ENCODE measurements at places on chromosomes 3 and 15.

- no peak for DNase-seq
Observed at GRCh38 chr15:100310041-100310405, 31.8 kb downstream of the ADAMTS17 start.

GRCh38 chr3:133089906-133090485 lies 51.8 kb downstream of the TMEM108 start:
- DNase-seq, result no peak

- DNase-seq, result no peak
Observed at GRCh38 chr3:181630853-181631252, 80.9 kb upstream of the SOX2 start.

GRCh38 chr3:63390710-63391230 lies 112.7 kb downstream of the SYNPR start:
- DNase-seq, result no peak

GRCh38 chr3:148226246-148226645 lies 471.5 kb upstream of the AGTR1 start:
- no peak for DNase-seq

DNA sequence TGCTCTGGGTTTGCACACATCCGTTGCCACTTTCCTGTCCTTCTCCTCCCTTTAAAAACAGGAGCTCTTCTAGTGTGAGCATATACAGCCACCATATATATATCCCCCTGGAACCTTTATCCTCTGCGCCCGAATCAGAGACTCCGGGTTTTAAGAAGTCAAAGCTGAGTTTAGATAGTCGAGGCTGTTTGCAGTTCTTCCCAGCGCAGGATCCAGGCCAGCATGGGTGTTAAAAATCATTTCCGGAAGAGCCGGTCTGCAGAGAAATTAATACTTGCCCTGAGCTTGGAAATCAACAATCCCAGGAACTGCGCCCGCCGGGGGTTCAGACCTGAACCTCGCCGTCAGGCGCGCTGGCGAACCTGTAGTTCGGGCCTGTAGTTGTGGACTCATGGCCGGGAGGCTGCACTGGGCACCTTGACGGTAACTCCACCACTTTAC lies 2.3 kb downstream of the SHOX2 start:
- DNase-seq, result no peak

DNA sequence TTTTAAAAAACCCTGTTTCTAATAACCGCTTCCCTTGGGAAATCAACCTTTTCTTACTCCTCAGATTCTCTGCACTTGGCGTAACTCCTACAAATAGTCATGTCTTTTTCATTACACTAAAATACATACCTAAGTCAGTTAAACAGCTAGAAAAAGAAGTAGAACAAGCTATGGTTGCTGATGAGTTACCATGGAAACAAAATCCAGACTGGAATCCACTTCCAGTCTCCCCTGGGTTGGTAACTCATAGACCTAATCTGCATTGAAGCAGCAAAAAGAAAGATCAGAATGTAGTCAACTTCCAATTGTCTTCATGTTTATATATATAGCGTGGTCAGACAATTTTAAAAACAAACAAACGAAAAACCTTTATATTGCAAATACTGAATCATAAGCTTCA lies 260.8 kb upstream of the LRRN1 start:
- DNase-seq, result no peak

GRCh38 chr3:73214846-73215245 lies 153.4 kb downstream of the EBLN2 start:
- DNase-seq, result no peak

GRCh38 chr15:69407719-69408400 lies 6.3 kb upstream of the KIF23 start:
- no peak for DNase-seq

GRCh38 chr3:56356808-56357207 lies 111.5 kb downstream of the ERC2 start:
- no peak for DNase-seq

DNA sequence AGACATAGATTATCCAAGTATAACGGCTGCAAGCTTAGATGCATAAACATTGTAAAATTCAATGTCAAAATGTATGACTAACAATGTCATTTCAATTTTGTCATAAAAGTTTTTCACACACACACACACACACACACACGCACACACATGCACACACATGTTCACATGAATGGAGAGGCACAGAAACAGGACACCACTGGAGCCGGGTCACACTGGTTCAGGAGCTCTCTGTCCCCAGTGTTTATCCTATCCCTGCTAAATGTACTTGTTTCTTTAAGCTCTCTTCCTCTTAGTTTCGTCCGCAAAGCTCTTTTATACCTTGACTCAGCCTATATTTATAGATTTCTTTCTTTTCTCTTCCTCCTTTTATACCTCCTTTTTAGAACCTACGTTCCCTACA lies 249.9 kb downstream of the CADPS start:
- no peak for DNase-seq

DNA sequence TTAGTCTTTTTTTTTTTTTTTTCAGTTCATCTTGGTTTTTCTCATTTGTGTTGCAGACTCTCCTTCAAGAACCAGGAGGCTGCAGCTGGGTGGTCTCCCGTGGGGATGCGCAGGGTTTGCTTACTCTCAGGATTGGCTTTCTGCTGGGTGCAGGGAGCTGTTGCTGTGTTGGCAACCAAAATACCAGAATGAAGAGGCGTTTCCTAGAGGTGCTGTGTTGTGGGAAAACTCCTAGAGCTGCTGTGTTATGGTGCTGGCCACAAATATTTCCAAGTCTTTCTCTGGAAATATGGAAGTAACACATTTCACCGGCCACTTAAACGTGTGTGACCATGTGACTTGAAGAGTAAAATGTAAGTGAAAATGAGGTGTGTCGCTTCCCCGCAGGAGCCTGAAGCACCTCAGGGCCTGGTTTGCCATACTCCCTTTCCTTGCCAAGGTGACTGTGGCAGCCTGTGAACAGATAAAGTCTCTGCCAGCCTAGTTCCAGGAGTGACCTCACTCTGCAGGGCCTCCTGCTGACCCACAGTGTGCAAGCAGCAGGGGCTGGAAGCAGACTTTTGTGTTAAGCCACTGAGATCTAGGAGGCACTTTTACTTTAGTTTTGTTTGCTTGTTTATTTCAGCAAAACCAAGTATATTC lies 258.9 kb downstream of the ADAMTS17 start:
- DNase-seq, result no peak

DNA sequence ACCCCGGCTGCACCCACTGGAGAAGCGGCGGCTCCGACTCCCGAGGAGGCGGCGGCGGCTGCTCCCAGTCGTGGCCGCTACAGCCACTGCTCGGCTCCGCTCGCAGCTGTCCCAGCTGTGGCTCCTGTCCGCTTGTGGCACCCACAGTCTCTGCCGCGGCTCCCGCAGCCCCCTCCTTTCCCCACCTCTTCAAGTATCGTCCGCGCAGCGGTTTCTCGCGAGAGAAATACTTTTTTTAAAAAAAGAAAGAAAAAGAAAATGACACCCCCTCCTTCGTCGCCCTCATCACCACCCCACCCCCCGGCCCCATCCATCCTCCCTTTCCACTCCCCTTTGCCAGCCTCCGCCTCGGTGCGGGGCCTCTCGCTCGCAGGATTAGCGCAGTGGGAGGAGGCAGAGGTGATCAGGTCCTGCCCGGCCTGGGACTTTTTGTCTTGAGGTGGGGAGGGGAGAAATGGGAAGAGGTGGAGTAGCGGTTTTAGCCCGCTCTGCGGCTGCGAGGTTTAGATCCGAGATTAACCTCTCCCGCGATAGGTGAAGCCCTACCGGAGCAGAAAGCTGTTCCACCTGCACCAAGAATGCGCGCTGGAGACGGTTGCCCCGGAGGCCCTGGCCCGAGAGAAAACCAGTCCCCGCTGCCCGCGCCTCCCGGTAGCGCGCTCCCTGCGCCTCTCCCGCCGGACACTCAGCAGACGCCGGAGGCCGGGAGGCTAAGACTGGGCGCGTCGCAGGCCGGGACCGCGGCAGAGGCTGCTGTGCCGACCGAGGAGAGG lies at the start of gene FBN1:
Gene FBN1, minus strand, starts transcription at position 152 of the 773 bp plus-strand sequence. CDS start 940 bp downstream, outside the sequence.
- no peak for DNase-seq

GRCh38 chr15:52255008-52255407 lies 40.6 kb downstream of the MYO5C start:
- no peak for DNase-seq

- no peak for DNase-seq
Observed at GRCh38 chr3:154184582-154184981, 63.4 kb downstream of the ARHGEF26 start.

DNA sequence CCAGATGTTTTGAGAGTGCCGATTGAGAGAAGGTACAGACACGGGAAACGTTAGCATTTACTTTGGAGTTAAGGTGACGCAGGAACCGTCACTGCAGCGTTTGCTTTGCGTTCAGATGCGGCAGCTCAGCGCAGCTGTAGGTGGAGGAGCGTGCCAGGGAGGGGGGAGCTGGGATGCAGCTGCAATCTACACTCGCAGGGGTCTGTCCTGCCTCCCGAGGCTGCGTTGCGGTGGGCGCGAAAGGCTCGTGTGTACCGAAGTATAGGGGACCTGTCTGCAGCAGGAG lies 425 bp upstream of the FYTTD1 start:
- peak; percentile 69 for DNase-seq

GRCh38 chr3:21879184-21879886 lies 128.3 kb upstream of the ZNF385D start:
- no peak for DNase-seq

DNA sequence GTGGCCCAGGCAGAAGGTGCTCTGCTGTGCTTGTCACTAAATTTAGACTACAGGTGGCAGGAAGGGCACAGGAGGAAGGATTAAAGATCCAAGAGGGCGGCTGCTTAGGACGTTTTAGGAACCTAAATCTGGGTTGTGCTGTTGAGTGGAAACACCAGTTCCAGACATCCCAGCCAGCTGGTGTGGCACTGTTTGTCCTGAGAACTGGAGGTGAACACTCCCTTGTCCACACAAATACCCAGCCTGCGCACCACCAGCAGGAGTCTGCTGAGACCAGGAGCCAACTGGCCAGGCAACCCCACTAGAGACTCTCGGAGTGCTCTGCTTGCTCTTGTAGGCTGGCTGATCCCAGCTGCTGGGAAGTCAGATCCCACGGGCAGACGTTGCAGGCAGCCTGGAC lies 30.3 kb upstream of the UACA start:
- DNase-seq, result no peak

GRCh38 chr3:170809975-170810357 lies 60.0 kb downstream of the RPL22L1 start:
- no peak for DNase-seq

DNA sequence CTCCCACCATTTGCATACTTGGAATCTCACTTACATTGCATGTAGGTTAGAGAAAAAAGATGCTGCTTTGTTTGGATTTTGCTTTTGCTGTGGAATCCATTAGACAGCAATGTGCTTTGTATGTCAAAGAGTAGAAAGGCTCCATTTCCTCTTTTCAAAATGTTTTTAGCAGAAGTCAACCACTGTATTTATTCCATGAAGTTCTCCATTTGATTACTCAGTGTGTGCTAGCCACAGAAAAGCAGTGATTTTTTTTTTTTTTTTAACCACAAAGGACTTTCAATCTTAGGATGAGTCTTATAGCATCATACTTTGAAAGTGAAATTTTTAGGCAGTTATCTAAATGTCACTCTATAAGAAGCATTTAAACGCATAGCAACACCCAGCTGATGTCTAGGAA lies 285.0 kb upstream of the ADAMTS9 start:
- DNase-seq, result no peak

- DNase-seq, result no peak
Observed at GRCh38 chr3:73848173-73848906, 223.6 kb upstream of the PDZRN3 start.

DNA sequence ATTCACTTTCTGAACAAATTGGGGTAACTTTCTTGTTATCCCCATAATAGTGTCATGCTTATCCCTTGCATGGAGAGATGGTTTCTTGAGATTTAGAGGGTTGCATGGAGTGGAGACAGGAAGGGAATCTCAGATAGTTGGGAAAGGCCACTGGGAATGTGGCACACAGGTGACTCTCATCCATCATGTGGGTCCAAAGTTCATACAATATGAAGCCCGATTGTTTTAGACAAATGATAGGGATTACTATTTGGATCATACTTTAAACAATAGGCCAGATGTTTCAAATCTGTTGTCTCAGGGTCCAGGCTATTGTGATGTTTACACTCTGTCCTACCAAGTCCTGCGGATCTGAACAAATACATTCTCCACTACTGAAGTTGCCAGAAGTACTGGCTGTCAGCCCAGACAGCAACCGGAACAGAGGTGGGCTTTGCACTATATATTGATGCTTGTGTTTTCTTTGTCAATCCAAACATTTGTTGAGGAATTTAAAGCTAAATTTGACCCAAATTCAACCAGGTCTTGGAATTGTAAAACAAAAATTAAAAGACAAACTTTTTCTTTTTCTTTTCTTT lies 39.2 kb upstream of the NMNAT3 start:
- DNase-seq, result no peak

- DNase-seq, result no peak
Observed at GRCh38 chr15:51048308-51048707, 46.4 kb downstream of the TNFAIP8L3 start.

GRCh38 chr15:75100679-75101078 lies 77.3 kb downstream of the PPCDC start:
- no peak for DNase-seq

DNA sequence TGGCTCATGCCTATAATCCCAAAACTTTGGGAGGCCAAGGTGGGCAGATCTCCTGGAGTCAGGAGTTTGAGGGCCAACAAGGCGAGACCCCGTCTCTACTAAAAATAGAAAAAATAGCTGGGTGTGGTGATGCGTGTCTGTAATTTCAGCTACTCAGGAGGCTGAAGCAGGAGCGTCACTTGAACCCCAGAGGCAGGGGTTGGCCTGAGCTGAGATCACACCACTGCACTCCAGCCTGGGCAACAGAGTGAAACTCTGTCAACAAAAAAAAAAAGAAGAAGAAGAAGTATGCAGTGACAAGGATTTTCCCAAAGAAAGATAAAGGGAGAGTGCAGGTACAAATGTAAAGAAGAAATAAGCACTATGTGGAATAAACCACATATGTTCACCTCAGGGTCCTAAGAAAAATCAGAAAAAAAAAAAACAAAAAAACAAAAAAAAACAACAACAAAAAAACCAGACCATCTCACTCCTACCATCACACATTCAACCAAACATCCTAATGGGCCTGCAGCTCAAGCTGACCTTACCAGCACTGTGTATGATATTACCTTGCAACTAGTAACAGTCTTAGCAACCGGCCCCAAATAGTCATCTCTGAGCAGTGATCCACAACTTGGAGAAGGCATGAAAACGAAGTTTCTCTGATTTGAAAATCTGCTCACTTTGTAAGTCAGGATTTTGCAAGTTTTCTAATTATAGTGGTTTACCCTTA lies 296.7 kb upstream of the PROK2 start:
- DNase-seq, result no peak

GRCh38 chr3:73332558-73332957 lies 271.1 kb downstream of the EBLN2 start:
- DNase-seq, result no peak

GRCh38 chr3:159586571-159587202 lies 401.9 kb upstream of the IL12A start:
- no peak for DNase-seq

DNA sequence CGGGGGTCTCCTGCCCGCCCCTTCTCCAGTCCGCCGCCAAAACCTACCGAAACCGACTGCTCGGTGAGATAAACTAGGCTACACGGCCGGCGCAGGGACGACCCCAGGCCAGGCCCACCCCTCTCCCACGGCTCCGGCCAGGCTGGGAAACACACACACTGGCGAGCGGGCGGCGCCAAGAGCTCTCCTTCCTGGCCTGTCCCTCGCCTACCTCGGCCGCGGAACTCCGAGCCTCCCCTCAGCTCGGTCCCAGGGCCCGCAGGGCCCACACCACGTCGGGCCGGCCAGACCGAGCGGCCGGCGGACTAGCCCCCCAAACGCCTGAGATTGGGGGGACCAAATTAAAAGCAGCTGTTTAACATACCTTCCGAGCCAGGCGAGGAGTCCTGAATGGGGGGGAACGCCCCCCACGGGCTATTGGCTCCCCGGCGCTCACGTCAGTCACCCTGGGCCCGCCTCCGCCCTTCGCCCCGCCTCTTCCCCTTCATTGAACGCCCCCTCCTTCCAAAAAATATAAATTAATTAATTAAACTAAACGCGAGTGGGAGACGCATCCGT lies 4.0 kb upstream of the SIN3A start:
- DNase-seq, result peak; percentile 38

All from NCI-H1694 (cell line).